ENCODE measurements at places on chromosomes 1 and 21.

DNA sequence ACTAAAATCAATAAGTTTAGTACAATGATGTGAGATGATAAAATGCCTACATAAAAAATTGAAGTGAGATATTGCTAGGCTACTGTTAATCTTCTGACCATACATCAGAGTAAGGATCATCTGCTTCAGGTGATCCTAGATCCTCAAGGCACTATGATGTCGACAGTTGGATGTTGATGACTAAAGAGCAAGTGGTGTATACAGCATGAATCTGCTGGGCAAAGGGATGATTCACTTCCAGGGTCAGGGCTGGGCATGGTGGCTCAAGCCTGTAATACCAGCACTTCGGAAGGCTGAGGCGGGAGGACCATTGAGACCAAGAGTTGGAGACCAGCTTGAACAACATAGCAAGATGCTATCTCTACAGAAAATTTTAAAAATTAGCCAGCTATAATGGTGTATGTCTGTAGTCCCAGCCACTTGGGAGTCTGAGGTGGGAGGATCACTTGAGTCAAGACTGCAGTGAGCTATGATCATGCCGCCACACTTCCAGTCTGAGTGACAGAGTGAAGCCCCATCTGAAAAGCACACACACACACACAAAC lies 24.6 kb downstream of the NUF2 start:
- no peak for DNase-seq

DNA sequence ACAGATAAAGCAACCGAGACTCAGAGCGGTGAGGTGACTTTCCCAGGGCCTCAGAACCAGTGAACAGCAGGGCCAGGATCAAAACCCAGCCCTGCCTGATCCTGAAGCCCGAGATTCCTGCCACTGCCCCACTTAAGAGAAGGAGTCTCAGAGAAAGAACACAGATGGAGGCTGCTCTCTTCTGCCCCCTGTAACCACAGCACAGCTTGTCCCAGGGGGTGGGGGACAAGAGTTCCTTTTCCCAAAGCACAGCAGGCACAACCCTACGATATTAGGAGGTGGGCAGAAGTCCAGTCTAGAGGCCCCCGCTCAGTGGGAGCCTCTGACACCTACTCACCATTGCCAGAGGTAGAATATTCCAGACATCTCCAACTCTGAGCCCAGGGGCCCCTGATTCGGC lies 24.0 kb upstream of the VWA5B1 start:
- no peak for DNase-seq

DNA sequence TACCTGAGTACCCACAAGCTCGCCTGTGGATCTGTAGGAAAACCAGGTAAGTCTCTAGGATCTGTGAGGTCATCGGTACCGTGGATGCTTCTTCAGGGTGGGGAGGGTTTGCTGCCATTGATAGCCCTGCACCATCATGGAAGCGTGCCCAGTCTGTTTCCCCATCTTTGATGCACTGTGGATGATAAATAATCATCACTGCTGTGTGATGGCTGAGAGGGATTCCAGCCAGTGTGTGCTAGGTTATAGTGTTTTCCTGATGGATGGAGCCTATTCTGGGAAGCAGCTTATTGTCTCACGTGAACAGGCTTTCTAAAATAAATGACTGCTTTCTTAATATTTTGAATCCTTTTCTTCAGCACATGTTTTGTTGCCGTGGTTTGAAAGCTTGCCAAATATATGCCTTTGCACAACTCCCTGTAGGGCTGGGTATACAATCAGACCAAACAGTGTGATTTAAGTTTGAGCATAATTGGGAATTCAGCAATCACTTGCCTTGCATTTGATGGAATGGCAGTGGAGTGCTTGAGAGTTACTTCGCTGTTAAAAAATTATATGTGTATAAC lies 113.8 kb downstream of the CAMTA1 start:
- no peak for DNase-seq

DNA sequence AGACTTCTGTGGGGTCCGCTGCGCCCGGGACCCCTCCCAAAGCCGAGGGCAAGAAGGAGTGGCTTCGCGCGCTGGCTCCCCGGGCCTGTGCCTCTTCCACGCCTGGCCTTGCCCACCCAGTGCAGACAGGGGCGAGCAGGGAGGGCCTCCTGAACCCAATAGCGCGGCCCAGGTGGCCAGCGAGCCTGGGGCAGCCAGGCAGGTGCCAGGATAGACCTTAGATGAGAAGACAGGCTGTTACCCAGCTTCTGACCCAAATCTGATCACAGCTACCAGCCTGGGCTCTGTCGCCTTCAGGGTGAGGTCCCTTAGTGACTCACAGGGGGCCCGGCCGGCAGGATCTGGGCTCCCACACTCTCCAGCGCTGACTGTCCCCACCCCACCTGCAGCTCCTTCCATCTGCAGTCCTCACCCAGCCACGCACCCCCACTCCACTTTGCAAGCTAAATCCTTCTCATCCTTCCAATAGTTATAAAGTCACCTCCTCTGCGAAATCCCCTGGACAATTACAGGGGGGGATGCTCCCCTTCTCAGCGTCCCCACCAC lies 9.6 kb downstream of the CLEC20A start:
- no peak for DNase-seq

DNA sequence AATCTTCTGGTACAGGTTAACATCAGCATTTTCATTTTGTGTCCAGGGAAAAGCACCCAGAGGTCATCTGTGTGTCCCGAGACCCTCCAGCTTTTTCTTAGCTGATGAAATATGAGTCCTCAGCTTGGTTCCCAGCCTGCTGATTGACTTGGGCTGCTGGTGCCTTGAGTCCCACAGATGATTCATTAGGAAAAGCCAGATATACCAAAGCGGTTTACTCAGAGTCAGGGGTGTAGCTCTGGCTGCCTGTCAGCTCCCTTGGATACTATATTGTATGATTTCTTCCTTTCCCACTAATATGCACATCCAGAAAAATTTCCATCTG lies 43.7 kb upstream of the MAB21L3 start:
- no peak for DNase-seq

GRCh38 chr1:229803626-229804217 lies 177.7 kb downstream of the URB2 start:
- DNase-seq, result no peak

GRCh38 chr1:1046767-1047166 lies 26.8 kb downstream of the AGRN start:
- DNase-seq, result no peak

DNA sequence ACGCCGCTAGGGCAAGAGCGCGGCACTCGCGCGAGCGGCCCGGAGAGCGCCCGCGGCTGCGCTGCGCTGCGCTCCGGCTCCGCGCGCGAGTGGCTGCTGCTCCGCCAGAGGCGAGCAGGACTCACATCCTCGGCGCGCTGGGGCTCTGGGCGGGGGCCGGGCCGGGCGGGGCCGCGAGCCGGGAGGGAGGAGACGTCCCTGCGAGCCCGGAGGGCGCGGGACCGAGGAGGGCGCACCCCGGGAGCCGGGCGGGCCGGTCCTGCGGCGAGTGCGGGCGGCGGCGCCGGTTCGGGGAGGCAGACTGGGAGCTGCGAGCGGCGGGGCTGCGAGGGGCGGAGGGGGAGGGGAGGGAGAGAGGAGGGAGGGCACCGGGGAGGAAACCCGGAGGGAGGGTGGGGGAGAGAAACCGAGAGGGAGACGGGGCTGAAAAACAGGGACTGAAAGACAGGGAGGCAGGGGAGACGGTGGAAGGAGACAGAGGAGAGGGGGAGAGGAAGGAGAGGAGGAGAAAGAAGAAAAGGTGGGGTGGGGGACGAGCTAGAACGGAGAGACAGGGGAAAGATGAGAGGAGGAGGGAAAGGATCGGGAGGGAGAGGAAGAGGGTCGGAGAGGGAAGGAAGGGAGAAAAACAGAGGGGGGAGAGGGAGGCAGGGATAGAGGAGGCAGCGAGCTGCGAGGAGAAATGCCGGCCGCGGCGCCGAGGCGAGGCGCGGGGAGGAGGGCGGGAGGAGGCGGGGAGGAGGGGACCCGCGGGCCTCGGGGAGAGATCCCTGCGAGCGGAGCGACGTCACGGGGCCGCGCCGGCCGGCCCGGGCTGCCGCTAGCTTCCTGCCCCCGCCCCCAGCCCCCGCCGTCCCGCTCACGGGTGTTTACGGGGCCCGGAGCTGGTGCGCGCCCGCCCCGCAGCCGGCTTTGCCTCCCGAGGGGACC lies at the start of gene CAMK2N1:
Gene CAMK2N1, minus strand, starts transcription at position 684 of the 930 bp plus-strand sequence. CDS start 831 bp downstream, outside the sequence.
- DNase-seq, result peak; percentile 60

GRCh38 chr1:212479188-212479587 lies 46.5 kb downstream of the NENF start:
- DNase-seq, result no peak

DNA sequence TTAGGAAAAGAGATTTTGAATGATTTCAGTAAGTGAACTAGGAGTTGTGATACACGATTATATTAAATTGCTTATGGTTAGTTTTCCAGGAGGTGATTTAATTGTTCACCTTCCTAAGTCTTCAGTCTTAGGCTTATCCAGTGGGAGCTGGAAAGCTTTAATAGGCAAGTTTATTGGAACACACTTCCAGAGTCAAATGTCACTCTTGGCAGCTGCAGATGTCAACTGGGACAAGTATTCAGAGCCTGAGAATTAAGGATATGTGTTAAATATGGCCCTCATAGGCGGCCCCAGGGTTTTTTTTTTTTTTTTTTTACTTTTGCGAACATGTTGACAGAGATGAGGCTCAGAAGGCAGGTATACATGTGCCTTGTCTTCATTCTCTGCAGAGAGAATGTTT lies 29.2 kb downstream of the UCK2 start:
- DNase-seq, result no peak

DNA sequence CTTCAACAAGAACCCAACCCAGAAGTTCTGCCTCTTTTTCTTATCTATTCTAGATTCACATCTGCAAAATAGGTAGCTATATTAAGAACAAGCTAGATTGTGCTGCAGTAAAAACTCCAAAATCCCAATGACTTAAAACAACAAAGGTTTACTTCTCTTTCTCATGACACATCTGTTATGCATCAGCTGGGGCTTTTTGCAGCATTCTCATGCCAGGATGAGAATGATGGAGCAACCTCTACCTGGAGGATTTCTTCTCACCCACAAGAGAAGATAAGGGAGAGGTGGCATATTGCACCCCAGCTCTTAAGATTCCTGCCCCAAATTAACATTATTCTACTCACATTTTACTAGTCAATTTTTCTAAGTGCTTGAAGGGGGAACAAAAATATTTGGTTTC lies 152.3 kb upstream of the SPAG17 start:
- no peak for DNase-seq

GRCh38 chr1:19484798-19485361 lies 459 bp downstream of the CAPZB start:
- DNase-seq, result no peak

GRCh38 chr21:42250422-42251403 lies 31.8 kb downstream of the ABCG1 start:
- DNase-seq, result no peak

- DNase-seq, result no peak
Measured at GRCh38 chr21:38913893-38914527, 108.3 kb downstream of the ETS2 start.

- DNase-seq, result no peak
Measured at GRCh38 chr1:23422941-23423340, 1.6 kb downstream of the TCEA3 start.

- no peak for DNase-seq
Measured at GRCh38 chr1:35691080-35691479, 27.6 kb downstream of the C1orf216 start.

- DNase-seq, result no peak
Measured at GRCh38 chr1:25729790-25730644, 70.0 kb upstream of the SELENON start.

DNA sequence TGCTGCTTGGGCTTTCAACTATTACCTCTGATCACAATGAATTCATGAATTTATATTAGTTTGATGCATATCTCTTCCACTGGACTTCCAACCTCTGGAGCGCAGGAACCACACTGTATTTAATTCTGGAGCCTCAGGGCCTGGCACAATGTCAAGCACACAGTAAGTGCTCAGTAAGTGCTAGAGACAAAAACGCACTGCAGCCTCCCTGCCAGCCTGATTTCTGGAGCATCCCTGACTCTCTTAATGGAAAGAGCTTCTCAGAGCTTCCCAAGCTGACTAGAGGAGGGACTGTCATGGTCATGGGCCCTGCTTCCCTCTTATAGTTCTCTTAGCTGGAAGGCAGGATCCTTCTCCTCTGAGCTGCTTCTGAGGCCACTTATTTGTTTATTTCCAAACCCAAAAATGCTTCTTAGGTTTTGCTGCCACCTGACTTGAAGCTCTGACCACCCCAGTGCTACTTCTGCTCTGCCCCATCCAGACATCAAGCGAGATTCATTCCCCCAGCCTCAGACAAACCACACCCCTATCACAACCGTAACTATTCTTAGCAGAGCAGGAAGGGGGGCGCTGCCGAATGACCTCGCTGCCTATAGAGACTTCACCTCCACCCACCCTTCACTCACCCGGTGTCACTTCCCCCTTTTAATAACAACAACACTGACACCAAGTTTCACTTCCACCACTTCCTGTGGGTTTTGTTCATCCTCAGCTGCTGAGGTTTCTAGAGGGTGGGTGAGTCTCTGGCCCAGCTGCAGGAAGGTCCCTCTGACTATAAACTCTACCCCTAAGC lies 33.6 kb downstream of the NUAK2 start:
- DNase-seq, result peak; percentile 74

DNA sequence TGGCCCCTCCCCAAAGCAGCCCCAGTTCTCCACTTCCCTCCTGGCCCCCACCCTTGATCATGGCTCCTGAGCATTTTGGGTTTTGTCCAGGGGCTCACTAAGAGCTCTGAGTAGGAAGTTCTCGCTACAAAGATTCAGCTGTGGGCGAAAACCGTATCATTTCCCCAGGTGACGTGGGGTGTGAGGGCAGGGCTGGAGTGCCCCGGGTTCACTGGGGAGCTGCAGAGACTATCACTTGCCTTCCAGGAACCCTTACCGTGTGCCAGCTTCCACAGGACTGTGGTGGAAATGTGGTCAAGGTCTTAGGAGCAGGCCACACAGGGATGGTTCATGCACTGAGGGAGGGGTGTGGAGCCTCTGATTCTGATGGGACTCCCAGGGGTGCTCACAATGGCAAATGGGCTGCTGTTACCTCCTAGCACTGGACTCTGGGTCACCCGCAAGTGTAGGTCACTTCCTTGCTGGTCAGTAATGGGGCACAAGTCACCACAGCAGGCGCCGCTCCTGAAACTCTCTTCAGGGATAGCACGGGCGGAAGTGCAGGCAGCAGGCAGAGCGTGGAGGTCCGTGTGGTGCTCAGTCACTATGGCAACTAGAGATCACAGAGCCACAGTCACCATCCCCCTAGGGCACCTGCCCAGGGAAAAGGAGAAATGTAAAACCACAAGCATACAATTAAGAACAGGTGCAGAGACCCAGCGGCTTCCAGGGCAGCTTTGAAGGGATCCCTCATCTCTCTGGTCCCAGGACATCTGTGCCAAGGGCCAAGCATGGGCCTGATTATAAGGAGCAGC lies 35.4 kb downstream of the RSPH1 start:
- peak; percentile 36 for DNase-seq

Data from stimulated activated CD4-positive, alpha-beta T cell treated with anti-CD3 and anti-CD28 coated beads, Interleukin-4, amount 100 ng/mL, for 4 hours (primary cell).